GM04503 (cell line): ENCODE measurements at places on chromosomes 3 and 15.
A peak's percentile ranks its signal among the peaks of the same experiment; 100 is the strongest.

- peak; percentile 80 for DNase-seq
Observed at GRCh38 chr3:25573386-25574171, 91.1 kb downstream of the TOP2B start.

DNA sequence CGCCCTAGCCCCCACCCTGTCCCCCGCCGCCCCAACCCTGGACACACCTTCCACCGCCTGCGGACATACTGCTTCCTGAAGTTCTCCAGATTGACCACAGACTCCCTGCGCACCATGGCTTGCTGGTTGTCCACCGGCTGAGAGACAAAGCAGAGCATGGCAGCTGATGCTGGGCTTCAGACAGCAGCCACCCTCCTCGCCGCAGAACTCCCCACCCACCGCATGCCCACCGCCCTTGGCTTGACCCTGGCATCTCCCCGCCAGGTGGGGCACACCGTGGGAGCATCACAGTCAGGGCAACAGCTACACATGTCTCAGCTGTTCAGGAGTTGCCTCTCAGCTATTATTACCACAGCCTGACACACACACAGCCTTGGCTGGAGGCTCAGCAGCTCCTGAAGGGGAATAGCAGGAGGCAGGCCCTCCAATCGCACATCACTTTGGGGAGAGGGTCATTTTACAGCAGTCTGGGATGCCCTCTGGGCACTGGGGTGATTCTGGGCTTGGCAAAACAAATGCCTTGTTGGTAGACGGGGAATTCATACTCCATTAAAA, 78.4 kb upstream of the HERC1 start:
- DNase-seq = no peak

GRCh38 chr15:70856884-70857561, 3.1 kb upstream of the LARP6 start:
- DNase-seq = peak; percentile 95

GRCh38 chr15:81152339-81152738, 18.3 kb downstream of the CFAP161 start:
- no peak for DNase-seq

DNA sequence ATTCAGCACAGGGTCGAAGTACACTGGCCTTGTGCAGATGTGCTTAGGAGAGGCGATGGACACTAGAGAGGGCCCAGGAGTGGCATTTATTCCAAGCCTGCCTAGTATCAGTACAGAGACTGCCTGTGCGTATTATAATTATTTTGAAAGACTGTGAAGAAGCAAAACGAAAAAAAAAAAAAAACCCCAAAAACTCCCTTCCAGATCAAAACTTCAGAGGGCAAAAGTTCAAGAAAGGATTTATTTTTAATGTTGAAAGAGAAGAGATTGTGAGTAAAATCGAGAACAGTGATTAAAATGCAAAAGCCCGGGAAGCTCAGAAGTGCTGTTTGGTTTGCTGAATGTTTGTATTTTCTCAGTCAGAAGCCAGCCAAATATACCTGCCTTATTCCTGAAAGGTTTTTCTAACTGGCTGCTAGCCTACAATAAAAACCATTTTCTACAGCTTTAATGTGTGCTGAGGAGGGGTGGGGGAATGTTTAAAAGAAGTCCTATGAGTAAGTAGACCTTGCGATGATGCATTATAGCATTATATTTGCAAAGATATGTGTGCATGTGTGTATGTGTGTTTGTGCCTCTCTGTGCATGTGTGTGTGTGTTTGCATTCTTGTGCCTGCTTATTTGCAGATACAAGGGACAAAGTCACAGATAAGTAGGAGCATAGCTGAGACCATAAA, 19.3 kb upstream of the LZTFL1 start:
- no peak for DNase-seq

- no peak for DNase-seq
Observed at GRCh38 chr3:13143381-13144004, 70.3 kb upstream of the IQSEC1 start.

DNA sequence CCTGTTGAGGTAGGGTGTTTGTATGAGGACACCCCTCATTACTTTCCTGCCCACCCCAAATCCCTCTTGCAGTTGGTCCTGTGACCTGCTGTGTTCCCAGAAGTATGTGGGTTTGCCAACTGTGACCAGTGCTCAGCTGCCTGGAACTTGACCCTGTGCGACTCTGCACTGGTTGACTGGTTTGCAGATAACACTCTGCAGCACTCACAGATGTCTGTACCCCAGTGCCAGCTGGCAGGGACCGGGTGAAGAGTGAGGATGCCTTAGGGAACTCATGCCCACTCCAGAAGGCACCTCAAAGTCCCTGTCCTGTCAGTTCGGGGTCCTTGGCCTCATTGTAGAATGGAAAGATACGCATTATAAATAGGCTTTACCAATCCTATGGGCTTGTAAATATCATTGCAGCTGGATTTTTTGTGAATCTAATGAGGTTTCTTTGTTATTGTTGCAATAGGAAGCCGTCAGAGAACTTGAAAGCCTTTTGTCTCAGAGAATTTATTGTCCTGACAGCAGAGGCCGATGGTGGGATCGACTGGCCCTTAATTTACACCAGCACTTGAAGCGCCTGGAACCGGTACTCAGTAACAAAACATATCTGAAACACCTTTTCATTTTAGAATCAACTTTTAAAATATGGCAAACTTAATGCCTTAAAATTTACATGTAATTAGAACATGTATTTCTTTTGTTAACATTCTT, 18.2 kb downstream of the FAN1 start:
- no peak for DNase-seq

DNA sequence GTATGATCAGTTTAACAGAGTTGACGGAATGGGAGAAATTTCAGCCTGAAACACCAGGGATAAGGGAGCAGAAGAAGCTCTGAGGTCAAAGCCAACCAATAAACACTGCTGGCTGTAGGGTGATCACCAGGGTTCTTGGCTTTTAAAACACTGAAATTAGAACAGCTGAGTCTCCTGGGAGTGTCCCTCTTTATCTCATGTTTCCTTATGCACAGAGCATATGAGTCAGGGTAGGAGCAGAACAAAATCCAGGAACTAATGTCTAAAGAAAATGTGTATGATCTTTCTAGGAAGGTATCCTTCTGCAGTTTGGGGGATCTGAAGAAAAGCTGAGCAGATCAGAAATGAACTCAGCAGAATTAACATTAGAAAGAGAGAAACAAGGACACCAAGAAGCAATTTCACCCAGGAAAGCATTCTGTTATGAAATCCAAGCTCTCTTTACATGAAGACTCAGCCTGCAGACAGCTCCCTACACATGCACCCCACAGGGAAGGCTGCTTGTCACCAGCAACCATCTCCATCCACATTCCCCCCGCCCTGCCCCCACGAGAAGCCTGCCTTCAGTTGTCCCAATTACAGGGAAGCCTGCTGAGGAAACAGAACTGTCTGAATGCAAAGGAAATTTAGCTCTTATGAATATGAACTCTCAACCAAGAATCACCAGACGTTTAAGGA, 469.7 kb downstream of the PDCD6IP start:
- no peak for DNase-seq

DNA sequence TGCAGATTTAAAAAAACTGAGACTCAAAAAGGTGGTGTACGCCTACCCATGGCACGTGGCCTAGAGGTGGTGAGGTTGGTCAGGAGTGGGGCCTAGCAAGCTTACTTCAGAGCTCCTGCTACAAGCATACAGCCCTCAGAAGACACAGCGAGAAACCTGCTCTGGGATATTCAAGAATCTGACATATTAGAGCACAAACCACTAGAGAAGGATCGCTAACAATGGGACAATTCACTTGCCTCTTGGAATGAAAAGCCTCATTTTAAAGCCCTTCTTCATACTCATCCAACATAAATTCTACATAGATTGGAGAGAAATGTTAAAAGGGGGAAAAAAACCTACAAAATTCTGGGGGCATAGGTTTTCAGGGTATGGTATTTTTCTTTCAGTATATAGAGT, 118.0 kb upstream of the ARHGEF3 start:
- no peak for DNase-seq

GRCh38 chr3:170585937-170586310, at the start of gene SLC7A14:
Gene SLC7A14 (minus strand): TSS chr3:170586075. CDS start chr3:170526936, 59,139 bp downstream.
- no peak for DNase-seq

GRCh38 chr3:124615896-124616543, 114.2 kb upstream of the UMPS start:
- DNase-seq = no peak

DNA sequence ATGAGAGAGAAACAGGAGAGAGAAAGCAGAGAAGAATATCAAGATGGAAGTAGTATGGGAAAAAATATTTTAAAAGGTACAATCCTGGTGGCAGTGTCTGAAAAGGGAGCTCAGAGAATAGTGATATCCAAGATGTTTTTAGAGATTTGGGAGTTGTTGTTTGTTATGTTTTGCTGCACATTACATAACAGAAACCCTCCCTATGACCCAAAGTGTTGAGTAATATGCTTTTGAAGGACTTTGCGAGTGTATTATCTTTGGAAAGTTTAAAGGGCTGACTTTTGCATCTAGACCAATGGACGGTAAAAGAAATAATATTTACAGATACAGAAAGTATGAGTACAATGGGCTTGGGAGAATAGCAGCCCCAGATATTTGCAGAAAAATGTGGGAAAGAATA, 759.7 kb downstream of the NTRK3 start:
- no peak for DNase-seq

GRCh38 chr3:30598668-30599545, 7.5 kb upstream of the TGFBR2 start:
- no peak for DNase-seq

DNA sequence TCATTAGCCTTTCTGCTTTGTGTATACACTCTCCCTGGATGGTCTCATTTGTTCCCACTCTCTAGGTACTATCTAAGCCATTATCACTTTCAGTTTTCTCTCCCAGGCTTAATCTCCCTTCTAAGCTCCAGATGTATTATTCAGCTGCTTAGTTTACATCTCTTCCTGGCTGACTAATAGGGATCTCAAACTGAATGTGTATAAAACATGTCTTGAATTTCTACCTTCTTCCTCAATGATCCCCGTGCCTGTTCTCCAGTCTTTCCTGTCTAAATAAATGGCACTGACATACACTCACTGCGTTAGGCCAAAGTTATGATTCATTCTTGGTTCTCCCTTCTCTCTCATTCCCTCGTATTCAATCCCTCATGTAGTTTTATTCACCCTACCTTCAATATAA, 127.3 kb downstream of the NR2F2 start:
- DNase-seq = no peak

- DNase-seq = no peak
Observed at GRCh38 chr15:31235311-31236183, 91.1 kb upstream of the KLF13 start.

- DNase-seq = no peak
Observed at GRCh38 chr3:45626096-45626887, 31.7 kb downstream of the LIMD1 start.

DNA sequence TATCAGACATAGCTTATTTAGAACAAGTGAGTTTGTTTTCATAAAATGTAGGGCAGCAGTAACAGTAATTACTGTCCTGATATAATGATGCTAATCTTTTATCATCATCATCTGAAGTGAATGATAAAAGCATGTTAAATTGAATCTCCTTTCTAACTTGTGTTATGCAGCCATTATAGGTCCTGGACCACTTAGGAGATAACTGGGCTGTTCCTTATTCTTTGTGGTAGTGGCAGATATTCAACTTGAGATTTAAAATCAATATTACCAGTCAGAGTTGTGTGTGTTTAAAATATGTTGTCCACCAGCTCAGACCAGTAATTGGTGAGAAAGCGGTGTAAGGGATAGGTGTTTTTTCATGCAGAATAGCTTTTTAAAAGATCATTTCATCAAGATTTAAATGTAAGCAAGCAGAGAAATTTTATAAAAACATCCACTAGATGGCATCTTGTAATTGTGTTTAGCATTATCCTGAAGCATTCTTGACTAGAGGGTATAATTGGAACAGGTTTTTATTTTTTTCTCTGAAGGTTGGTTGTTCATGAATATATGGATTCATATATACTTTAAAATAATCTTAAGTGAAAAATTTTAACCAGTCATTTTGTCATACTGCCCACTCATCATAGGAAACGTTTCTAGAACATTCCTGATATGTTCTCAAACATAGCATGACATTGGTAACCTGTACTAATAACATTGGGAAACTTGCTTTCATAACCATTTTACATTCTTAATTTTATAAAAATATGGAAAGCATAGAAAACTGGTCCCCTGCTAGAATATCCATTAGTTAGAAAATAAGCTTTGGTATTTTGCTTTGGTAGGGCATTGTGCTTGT, 153.9 kb downstream of the BBX start:
- no peak for DNase-seq

GRCh38 chr15:99989095-99989494, 255.9 kb upstream of the LYSMD4 start:
- no peak for DNase-seq

GRCh38 chr3:112459750-112460149, 39.5 kb downstream of the BTLA start:
- no peak for DNase-seq

- DNase-seq = no peak
Observed at GRCh38 chr15:49421991-49422390, 1.1 kb upstream of the FGF7 start.

DNA sequence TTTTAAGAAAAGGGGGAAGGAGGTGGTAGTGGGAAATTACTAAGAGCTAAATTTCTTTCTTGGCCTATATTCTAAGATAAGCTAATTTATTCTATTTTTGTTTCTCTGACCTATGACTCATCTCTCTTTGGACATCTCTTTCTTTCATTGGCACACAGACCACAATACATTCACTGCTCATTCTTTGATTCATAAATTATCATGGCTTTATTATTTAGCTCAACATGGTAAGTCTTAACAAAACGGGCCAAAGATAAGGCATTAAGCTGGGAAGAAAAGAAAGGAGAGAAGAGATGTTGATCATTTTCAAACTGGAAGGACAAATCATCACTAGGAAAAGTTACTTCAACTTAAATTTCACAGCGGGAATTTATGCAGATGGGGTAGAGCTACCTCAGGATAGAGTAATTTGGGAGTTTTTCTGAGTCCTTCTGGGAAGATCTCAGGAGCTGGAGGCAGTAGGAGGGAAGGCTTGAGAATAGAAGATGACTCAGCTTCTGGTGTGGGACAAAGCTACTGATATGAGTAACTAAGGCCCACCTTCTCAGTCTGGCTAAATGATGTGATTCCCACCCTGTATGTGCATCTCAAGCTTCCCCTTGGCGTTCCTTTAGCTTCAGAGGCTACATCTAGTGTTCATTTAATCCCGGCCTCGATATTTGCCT, 7.5 kb upstream of the ALCAM start:
- no peak for DNase-seq

DNA sequence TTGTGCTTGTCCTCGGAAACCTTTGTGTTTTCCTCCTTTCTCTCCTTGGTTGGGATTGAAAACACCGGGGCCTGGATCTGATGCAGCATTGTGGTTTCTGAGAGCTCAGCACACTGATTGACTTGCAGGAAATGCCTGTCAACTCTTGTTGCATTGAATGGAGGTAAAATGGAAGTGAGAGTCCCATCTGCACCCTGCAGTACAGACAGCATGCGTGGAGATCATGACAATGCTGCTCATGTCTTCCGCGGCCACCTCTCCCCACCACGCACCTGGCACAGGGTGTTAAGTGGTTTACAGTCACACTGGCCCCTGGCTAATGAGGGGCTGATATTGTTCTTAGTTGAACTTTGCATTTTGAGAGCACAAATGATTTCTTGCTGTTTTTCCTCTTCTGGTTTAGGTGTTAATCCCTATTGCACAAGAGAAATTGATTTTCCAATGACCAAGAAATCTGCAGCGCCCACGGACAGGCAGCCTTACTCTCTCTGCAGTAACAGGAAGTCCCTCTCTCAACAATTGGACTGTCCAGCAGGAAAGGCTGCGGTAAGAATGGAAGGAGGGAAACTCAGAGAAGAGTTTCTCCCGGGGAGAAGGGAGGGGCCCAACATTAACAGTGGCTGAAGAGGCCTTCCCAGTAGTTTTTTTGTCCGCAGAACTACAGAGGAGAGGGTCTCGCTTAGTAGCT, 58.5 kb downstream of the STARD5 start:
- no peak for DNase-seq
